Smooth muscle cell of trachea (primary cell): ENCODE measurements at places on chromosomes 5 and 9. TPM values are rescaled to one million over a fixed set of nuclear protein-coding genes. Genes with fewer than 3 reads are reported as not detected.

NEUROG1 gene
- total RNA-seq = not detected in 2 replicates

NUTM2G gene
- total RNA-seq = not detected in 2 replicates

KIF4B gene
- total RNA-seq = 0.15 and 0.17 TPM in 2 replicates

TRIP13 gene
- 5.6 and 32.1 TPM in 2 replicates for total RNA-seq

IRGM gene
- not detected in 2 replicates for total RNA-seq

HCN1 gene
- total RNA-seq = not detected in 2 replicates

ERCC6L2 gene
- 70.0 and 97.6 TPM in 2 replicates for total RNA-seq

SLC25A25 gene
- 25.5 and 29.7 TPM in 2 replicates for total RNA-seq

GLRX gene
- total RNA-seq = 53.4 and 120 TPM in 2 replicates

PFN3 gene
- total RNA-seq = not detected in 2 replicates

OBP2B gene
- not detected in 2 replicates for total RNA-seq

MRPL22 gene
- 11.4 and 26.8 TPM in 2 replicates for total RNA-seq

MRPL50 gene
- 10.9 and 13.7 TPM in 2 replicates for total RNA-seq

FCN2 gene
- total RNA-seq = not detected in 2 replicates

CNTNAP3 gene
- 0.15 and 0.50 TPM in 2 replicates for total RNA-seq

ABLIM3 gene
- total RNA-seq = 23.1 and 42.5 TPM in 2 replicates

PCDHB7 gene
- under 0.01 and 0.66 TPM in 2 replicates for total RNA-seq

CD274 gene
- 3.2 and 3.3 TPM in 2 replicates for total RNA-seq

ADAMTSL2 gene
- total RNA-seq = under 0.01 and 0.15 TPM in 2 replicates

GKAP1 gene
- 0.66 and 1.0 TPM in 2 replicates for total RNA-seq

C9orf153 gene
- total RNA-seq = 0.15 and 0.50 TPM in 2 replicates

PCDHGC5 gene
- total RNA-seq = 7.9 and 8.1 TPM in 2 replicates

BSPRY gene
- not detected in 2 replicates for total RNA-seq

TTC23L gene
- total RNA-seq = under 0.01 and 0.87 TPM in 2 replicates

PCDHA9 gene
- total RNA-seq = under 0.01 TPM in 2 replicates

IFNA21 gene
- total RNA-seq = not detected in 2 replicates

SPINK7 gene
- total RNA-seq = not detected in 2 replicates

SHOC1 gene
- total RNA-seq = under 0.01 and 0.17 TPM in 2 replicates

RASGEF1C gene
- not detected in 2 replicates for total RNA-seq

NR6A1 gene
- total RNA-seq = 0.44 and 0.66 TPM in 2 replicates

GADD45G gene
- total RNA-seq = 3.1 TPM in 1 of 2 replicates, not detected in the other

NPR2 gene
- total RNA-seq = 48.6 and 54.3 TPM in 2 replicates

PDE6A gene
- total RNA-seq = not detected in 2 replicates

ZFP2 gene
- 1.6 and 1.8 TPM in 2 replicates for total RNA-seq

SLC6A7 gene
- not detected in 2 replicates for total RNA-seq

ITK gene
- not detected in 2 replicates for total RNA-seq

TICAM2 gene
- 7.6 and 11.8 TPM in 2 replicates for total RNA-seq

PHYHD1 gene
- total RNA-seq = 16.1 and 18.7 TPM in 2 replicates
